Right renal pelvis (tissue), 4 donors: ENCODE measurements at places on chromosomes 16 and 17. TPM values are rescaled to one million over a fixed set of nuclear protein-coding genes. Genes with fewer than 3 reads are reported as not detected.

The USH1G gene
- 0.77 TPM for polyA plus RNA-seq

The FMNL1 gene
- 8.1 TPM for polyA plus RNA-seq

The GCGR gene
- 12.9 TPM for polyA plus RNA-seq

The SLC2A4 gene
- polyA plus RNA-seq = 2.0 TPM

The SGF29 gene
- 21.5 TPM for polyA plus RNA-seq

The CCL4 gene
- polyA plus RNA-seq = 0.98 TPM

The CEMP1 gene
- not detected for polyA plus RNA-seq

The CDK3 gene
- 14.1 TPM for polyA plus RNA-seq

The STX1B gene
- polyA plus RNA-seq = 1.3 TPM

The BAIAP3 gene
- polyA plus RNA-seq = 8.5 TPM

The MAF gene
- polyA plus RNA-seq = 57.9 TPM

The GLIS2 gene
- polyA plus RNA-seq = 41.2 TPM

The ZNF18 gene
- polyA plus RNA-seq = 11.2 TPM

The CCL11 gene
- polyA plus RNA-seq = 1.2 TPM

The MVD gene
- 25.4 TPM for polyA plus RNA-seq

The ALDH3A1 gene
- 1.4 TPM for polyA plus RNA-seq

The KIF18B gene
- 12.3 TPM for polyA plus RNA-seq

The CCL5 gene
- polyA plus RNA-seq = 1.3 TPM

The DNASE1L2 gene
- polyA plus RNA-seq = 0.86 TPM

The CNTROB gene
- 47.3 TPM for polyA plus RNA-seq

The SCGB1C2 gene
- 2.6 TPM for polyA plus RNA-seq

The C16orf78 gene
- polyA plus RNA-seq = not detected

The EPX gene
- 0.91 TPM for polyA plus RNA-seq

The HIGD1B gene
- 1.0 TPM for polyA plus RNA-seq

The NME1 gene
- 74.5 TPM for polyA plus RNA-seq

The NXPH3 gene
- 1.5 TPM for polyA plus RNA-seq

The KRT13 gene
- 2.1 TPM for polyA plus RNA-seq

The ZNF646 gene
- polyA plus RNA-seq = 13.7 TPM

The TM4SF5 gene
- polyA plus RNA-seq = 2.3 TPM

The TMC8 gene
- 2.6 TPM for polyA plus RNA-seq

The SLC13A5 gene
- polyA plus RNA-seq = 1.8 TPM

The AURKB gene
- polyA plus RNA-seq = 32.2 TPM

The AOC2 gene
- polyA plus RNA-seq = 1.2 TPM

The MRPS23 gene
- polyA plus RNA-seq = 65.7 TPM

The SMIM36 gene
- polyA plus RNA-seq = not detected

The TLCD3B gene
- 0.58 TPM for polyA plus RNA-seq
